ENCODE measurements at places on chromosomes 1 and 21. TPM values are rescaled to one million over a fixed set of nuclear protein-coding genes. Genes with fewer than 3 reads are reported as not detected.

ACADM gene
- 14.8 TPM for total RNA-seq

FAM131C gene
- not detected for total RNA-seq

AADACL4 gene
- not detected for total RNA-seq

- no peak for DNase-seq
Measured at GRCh38 chr1:94971491-94971924, 44.6 kb upstream of the CNN3 start.

DNA sequence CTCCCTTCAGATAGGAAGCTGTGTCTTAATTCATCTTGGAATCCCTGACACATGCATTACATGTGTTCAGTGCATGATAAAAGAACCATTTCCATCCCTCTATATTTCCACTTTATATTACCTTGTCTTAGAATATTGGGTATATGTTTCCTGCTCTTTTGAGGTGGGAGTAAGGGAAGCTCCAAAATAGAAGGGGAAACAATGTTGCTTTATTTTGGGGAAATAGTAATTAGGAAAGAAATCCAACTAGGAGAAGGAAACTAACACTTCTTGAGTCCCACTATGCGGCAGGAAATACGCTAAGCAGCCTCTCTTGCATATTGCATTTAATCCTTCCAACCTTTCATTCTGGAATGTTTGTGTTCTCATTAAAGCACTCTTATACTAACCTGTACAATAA lies 89.4 kb upstream of the VAV3 start:
- peak; percentile 27 for DNase-seq
